AG09309 (cell line): ENCODE measurements at places on chromosomes 11 and 22.

DNA sequence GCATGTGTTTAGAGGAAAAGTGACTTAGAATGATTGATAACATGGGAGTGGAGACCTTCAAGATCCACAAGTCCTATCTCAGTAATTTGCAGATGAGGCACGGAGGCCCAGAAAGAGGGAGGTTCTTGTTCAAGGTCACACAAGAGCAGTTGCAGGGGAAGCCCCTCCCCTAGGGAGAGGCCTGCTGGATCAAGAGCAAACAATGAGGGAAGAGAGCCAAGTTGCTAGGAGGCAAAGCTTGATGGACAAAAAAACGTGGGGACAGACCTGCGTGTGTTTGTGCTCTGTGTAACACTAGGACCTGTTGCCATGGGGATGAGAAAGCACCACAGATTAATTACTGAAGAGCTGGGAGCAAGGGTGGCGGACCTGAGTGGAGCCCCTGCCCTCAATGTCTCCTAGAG, 6.4 kb upstream of the MFRP start:
- DNase-seq, result no peak

DNA sequence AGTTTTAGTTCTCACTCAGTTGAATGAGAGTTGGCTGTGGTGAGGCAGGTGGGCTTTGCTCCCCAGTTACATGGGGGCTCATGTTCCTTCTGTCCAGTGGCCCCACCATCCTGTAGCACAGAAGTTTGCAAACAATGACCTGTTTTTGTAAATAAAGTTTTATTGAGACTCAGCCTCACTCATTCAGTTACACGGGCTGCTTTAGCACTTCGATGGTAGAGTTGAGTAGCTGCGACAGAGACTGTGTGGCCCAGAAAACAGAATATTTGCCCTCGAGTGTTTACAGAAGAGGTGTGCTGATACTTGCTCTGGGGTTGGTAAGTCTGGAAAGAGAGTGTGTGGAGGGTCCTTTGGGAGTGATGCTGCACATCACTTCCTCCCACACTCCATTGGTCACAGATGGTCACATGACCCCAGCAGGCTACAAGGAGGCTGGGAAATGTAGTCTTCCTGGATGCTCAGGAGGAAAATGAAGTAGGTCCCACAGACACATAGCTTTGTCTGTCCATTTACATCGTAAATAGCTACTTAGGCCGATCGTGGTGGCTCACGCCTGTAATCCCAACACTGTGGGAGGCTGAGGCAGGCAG, 34.6 kb downstream of the IFT27 start:
- no peak for DNase-seq

- DNase-seq, result no peak
Observed at GRCh38 chr11:67382276-67383136, 9.1 kb upstream of the CLCF1 start.

DNA sequence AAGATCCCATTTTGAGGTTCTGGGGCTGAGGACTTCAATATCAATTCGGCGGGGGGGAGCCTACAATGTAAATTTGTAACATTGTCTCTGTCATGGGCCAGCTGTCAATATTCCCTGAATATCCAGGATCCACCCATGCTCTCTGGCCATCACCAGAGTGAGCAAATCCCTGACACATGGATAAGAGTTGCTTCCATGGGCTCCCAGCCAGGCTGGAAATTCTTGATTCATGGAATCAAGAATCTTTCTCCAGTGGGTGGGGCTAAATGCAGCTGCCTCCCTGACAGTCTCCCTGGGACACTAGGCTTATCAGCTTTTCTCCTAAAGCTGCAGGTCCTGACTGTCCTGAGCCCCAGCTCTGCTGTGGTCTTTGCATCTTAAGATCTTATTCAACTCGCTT, 86.9 kb upstream of the IGLL5 start:
- no peak for DNase-seq

DNA sequence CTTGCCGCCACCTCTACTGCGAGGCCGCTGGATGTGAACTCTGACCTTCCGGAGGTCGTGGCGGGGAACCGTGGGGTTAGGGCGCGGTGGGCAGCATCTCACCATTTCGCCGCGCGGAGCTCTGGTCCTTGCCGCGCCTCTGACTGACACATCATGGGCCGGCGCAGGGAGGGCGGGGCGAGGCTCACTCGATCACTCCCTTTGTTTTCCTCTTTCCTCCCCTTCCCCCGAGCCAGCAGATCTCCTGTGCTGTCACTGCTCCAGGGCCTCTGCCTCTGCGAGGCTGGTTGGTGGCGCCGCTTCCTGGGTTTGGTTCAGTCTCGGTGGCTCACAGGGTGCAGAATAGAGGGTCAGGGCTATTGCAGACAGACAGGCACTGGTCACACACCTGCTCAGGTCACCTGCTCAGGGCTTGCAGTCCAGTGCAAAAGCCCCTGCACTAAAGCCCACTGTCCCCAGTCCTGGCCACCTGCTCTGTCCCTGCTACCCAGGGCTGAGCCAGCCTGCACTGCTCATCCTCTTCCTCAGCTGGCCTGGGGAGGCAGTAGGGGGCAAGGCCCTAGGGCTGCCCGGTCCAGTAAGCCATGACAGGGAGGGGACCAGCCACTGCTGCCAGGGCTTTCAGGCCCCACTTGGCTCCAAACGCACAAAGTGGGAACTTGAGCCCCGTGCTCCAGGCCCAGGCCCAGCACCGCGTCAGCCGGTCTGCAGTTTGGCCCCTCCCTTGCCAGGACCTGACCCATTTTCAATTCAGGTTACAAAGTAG, 36.2 kb downstream of the PISD start:
- no peak for DNase-seq

GRCh38 chr11:63869683-63870082, 30.8 kb downstream of the MARK2 start:
- no peak for DNase-seq

- DNase-seq, result no peak
Observed at GRCh38 chr11:84106541-84106940, 820.4 kb upstream of the CCDC90B start.

DNA sequence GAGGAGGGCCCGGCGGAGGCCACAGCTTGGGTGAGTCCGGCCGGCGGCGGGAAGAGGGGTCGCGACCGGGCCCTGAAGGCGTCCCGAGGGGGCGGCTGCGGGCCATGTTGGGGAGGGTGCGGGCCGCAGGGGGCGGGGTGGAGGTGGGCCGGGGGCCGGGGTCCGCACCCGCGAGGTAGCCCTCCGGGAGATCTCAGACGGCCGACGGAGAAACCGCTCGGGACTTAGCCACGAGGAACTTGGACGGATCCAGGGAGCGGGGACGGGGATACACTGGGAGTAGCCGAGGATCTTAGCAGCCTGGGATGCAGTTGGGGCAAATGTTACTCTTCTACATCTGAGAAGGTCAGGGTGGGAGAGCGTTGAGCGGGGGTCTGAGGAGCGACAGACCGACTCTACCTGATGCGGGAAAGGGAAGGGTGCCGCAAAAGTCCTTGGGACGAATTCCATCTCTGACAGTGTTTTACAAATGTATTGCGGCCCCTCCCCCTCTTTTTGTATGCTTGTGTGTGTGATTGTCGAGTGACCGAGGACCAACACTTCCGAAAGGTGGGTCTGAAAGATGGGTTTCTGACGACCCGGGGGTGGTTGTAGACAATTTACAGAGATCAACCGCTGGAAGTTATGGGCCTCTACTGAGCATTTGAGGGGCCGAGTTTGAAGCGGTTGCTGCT, 658 bp downstream of the STIP1 start:
- no peak for DNase-seq

DNA sequence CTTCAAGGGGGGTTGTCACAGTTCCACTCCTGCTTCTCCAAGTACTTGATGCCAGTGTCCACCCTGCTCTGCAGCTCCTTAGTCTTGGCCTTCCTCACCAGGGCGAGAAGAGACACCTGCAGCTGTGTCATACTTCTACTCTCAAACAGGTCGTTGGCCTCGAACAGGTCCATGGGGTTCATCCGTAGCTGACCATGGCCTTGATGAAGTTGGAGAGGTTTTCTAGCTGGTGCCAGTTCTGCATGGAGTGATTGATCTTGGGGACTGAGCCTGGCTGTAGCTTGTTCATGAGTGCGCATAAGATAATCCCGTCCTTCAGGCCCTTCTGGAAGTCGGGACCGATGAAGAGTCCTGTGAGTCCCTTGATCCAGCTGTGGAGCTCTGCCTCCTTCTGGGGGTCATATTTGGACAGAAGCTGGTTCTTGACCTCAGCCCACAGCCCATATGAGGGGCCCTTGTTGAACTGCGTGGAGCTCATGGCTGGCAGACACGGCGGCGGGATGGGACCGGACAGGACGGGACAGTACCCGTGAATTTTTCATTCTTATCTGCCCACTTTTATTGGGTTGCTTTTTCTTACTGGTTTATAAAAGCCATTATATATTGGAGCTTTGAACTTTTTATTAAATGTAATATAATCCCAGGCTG, 33.4 kb upstream of the HORMAD2 start:
- no peak for DNase-seq

DNA sequence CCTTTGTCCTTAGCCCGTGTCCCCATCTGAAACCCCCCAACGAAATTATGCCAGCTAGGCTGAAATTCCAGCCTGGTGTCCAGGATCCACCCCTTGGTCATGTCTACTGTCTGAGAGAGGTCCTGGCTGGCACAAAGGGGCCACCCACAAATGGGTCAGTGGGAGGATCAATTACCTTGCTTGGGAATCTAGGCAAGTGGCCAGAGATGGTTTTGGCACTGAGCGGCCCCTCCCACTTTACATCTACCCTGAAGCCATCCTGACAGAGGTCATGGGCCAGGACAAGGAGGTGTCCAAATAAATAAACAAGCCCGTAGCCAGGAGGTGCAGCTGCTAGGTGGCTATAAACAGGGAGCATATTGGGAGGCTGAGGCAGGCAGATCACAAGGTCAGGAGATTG, 311.5 kb downstream of the MN1 start:
- DNase-seq, result no peak

- no peak for DNase-seq
Observed at GRCh38 chr11:64609436-64610047, 18.5 kb downstream of the SLC22A12 start.

DNA sequence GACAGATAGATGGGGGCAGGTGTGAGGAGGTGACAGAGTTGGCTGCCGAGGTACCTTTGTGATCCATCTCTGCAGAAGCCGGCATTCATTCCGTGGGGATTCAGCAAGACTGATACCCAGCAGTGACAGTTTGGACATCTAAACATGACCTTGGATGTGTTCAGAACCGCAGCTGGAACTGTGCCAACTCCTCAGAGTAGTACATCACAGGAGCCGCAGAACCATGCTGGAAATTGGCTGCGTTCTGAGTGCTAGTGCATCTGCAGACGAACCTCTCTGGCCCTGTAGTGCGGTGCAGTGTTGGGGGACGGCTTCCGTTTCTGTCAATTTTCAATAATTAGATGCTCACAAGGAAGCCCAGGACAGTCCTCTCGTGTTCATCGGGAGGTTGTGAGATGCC, 772.1 kb downstream of the NTM start:
- DNase-seq, result no peak

GRCh38 chr11:29679996-29680395, 336.8 kb downstream of the KCNA4 start:
- no peak for DNase-seq

DNA sequence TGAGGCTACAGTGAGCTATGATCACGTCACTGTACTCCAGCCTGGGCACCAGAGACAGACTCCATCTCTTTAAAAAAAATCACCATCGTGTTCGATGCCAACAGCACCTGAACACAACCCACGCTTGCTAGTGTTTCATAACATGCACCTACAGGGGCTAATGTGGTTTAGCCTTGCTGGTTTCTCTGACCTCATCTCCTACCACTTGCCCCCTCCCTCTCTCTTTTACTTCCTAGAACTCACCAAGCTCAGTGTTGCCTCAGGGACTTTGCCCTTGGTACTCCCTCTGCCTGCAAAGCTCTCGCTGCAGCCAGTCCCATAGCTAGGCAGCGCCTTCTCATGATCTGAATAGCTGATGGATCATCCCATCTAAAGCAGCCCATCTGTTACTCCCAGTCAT, 99.8 kb downstream of the FBXO7 start:
- DNase-seq, result no peak

DNA sequence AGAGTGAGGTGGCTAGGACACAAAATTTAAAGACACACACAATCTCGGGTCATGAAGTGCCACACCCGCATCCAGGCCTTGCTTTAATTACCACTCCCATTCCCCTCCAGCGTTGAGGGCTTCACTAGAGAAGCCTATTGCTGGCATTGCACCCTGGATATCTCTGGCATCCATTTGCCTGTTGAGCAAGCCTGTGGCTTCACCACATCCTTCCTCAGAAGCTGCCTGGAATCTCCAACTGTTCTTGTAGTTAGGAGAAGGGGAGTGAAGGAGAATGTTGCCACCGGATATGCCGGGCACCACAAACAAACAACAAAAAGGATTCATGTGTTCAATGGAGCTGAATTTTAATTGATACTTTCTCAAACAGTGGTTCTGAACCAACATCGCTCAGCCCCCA, 34.4 kb upstream of the RCN1 start:
- peak; percentile 64 for DNase-seq

DNA sequence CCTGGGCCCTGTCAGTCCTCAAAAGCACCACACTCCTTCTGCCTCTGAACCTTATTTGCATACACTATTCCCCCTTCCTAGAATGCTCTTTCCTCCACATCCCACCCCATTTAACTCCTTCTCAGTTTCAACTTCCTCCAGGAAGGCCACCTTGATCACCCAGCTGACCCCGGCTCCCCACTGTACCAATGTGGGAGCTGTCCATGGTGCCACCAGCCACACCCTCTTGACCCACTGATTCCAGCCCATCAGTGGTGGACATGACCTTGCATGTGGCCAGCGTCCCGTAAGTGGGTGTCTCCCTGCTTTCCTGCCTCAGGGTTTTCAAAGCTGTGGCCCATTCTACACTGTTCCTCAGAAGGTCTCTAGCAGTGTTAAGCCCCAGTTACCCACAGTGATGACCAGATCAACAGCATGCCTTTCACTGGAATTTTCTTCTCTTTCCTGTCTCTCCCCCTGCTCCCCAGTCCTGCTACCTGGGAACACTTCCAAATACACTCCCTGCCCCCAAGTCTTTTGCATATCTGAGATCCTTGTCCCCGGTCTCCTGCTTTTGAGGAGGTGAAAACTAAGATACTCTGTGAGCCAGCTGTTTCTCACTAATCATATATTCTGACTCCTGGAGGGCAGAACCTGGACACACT, 346.6 kb downstream of the MN1 start:
- no peak for DNase-seq
